ENCODE measurements at places on chromosomes 16 and 17. TPM values are rescaled to one million over a fixed set of nuclear protein-coding genes. Genes with fewer than 3 reads are reported as not detected.

DNA sequence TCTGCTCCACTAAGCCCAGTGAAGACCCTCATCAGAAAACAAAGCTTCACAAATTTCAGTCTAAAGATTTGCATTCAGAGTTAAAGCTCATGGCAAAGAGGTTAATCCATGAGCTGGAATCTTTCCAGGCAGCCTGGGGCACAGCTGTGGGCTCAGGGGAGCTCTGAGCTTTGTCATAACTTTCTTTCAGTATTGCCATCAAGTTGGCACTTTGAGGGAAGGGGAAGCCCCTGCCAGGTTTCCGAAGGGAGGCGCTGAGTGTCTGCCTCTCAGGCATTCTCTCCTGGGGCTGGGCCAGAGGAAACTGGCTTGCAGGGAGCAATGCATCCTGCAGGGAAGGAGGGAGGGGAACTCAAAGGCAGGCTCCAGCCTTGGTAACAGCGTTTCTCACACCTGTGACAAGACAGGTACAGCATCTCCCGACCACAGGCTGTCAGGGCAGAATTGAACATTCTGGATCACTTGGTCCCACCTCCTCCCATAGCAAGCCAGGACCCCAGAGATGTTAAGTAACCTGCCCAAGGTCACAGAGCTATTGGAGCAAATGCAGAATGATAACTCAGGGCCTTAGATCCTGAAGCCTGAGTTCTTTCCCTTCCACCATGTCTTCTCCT lies 3.9 kb downstream of the LPO start:
- H3K27me3 ChIP-seq = no peaks in the 10 kb centered on the region
- no peak overlapping the region for H3K27ac ChIP-seq
- no peak for DNase-seq
- no peak overlapping the region for H3K4me3 ChIP-seq
- no peaks in the 10 kb centered on the region for H3K36me3 ChIP-seq
- H3K4me1 ChIP-seq = no peaks in the 10 kb centered on the region

DNA sequence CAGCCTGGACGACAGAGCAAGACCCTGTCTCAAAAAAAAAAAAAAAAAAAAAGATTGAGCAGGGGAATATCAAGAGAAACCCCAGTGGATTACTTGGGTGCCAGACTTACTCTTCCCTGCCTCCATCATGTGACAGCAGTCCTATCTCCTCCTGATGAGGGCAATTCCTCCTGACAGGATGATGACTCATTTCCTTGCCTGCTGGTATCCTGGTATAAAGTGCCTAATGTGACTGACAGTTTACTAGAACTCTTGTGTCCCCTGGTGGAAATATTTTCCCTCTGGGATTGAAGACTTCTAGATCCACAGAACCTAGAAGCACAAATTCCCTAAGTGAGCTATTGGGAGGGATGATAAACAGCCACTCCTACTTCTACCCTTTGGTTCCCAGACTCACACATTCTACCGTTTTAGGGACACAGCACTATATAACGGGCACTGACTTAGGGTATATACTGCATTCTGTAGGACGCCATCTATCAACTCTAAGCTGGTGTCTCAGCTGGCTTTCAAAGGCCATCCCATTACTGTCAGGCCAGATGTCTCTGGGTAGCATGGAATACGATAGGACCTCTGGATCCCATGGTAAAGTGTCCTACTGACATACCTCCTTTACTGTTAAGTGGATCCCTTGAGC lies 114.6 kb upstream of the MED13 start:
- H3K36me3 ChIP-seq = no peaks in the 10 kb centered on the region
- H3K4me3 ChIP-seq = no peak overlapping the region
- no peaks in the 10 kb centered on the region for H3K4me1 ChIP-seq
- H3K27ac ChIP-seq = no peak overlapping the region

DNA sequence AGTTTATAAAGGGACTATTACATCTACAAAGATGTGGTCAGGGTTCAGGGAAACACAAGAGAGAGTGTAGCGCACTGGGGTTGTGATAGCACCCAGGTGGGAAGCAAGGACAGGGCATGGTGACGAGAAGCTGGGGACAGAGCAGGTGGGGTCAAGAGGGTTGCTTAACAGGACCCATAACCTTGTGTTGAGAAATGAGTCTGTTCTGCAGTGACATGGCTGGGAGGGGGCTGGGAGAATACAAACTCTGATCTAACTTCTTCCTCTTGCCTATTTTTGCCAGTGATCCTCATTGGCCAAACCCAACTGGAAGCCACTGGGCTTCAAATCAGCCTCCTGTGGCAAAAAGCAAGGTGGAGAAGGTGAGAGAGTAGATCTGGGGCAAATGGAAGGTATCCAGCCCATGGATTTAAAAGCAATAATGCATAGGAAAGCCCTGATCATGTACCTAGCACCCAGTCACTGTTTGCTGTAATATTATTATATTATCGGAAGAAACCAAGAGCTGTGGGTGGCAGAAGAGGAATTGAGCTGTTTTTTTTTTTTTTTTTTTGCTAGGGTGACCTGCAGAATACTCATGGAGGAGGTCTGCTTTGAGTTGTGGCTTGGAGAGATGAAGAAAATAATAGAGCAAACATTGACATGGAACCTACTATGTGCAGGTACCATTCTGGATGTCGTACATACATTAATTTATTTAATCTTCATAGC lies 76.9 kb upstream of the ZFHX3 start:
- H3K27ac ChIP-seq = no peak overlapping the region
- peaks cover 10% of the 10 kb centered on the region for H3K4me1 ChIP-seq
- no peak for DNase-seq
- no peaks in the 10 kb centered on the region for H3K36me3 ChIP-seq
- no peak overlapping the region for H3K4me3 ChIP-seq

- H3K36me3 ChIP-seq = no peaks in the 10 kb centered on the region
- no peak for DNase-seq
- no peak within 1 kb of the TSS for H3K27ac ChIP-seq
- H3K4me3 ChIP-seq = no peak within 1 kb of the TSS
Measured at GRCh38 chr16:3187798-3188674, at the start of gene OR1F1. TSS of gene OR1F1 (plus strand) at chr16:3188204.

DNA sequence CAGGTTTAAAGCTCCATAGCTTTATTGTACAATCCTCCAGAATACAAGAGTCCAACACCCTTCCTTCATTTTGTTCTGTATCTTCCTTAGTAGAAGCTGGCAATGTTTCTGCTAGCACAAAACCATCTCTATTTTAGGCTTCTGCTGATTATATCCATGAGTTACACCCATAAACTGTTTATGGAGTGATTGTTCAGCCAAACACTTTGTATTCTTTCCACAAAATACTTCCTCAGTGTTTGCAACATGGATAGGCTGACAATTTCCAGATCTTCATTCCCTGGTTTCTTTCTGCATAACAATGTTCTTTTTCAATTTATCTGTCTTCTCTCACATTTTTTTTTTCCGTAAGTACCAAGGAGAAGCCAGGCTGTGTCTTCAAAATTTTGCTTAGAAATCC lies 839.9 kb upstream of the CDH8 start:
- no peaks in the 10 kb centered on the region for H3K36me3 ChIP-seq
- no peak overlapping the region for H3K4me3 ChIP-seq
- no peak for DNase-seq
- no peaks in the 10 kb centered on the region for H3K27me3 ChIP-seq
- no peaks in the 10 kb centered on the region for H3K4me1 ChIP-seq

GRCh38 chr17:8555062-8555461 lies 75.5 kb downstream of the MYH10 start:
- DNase-seq = no peak
- no peaks in the 10 kb centered on the region for H3K4me1 ChIP-seq
- no peaks in the 10 kb centered on the region for H3K27me3 ChIP-seq

- no peak for DNase-seq
- no peak overlapping the region for H3K27ac ChIP-seq
Measured at GRCh38 chr16:69526831-69527655, 38.7 kb upstream of the NFAT5 start.

DNA sequence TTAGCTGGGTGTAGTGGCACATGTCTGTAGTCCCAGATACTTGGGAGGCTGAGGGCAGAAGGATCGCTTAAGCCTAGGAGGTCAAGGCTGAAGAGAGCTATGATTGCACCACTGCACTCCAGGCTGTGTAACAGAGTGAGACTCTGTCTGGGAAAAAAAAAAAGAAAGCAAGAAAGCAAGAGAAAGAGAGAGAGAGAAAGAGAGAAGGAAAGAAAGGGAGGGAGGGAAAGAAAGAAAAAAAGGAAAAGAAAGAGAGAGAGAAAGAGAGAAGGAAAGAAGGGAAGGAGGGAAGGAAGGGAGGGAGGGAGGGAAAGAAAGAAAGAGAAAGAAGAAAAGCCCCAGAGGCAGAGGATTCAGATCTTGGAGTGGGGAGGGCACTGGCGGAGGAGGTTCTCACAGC lies 6.5 kb downstream of the DHX58 start:
- H3K27me3 ChIP-seq = no peaks in the 10 kb centered on the region
- H3K27ac ChIP-seq = no peak overlapping the region
- no peak for DNase-seq
- peaks cover 8% of the 10 kb centered on the region for H3K4me1 ChIP-seq
- peaks cover 12% of the 10 kb centered on the region for H3K36me3 ChIP-seq

- no peaks in the 10 kb centered on the region for H3K36me3 ChIP-seq
- no peak overlapping the region for H3K4me3 ChIP-seq
- DNase-seq = no peak
- H3K27me3 ChIP-seq = no peaks in the 10 kb centered on the region
Measured at GRCh38 chr17:68346448-68346847, 55.2 kb downstream of the ARSG start.

DNA sequence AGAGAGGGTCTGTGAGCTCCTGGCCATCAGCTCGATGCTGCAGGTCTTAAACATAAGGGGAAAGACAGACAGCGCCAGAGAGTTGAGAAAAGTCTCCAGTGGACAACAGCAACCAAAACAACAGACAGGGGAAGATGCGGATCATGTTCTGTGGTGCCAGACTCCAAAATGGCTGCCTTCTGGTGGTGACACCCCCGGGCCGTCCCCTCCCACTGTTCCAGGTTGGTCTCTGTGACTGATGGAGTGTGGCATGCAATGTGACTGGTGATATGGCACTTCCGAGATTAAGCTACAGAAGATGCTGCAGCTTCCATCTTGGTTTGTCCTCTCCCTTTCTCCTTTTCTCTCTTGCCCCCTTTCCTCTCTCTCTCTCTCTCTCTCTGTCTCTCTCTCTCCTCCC lies 40.4 kb upstream of the RBFOX3 start:
- no peaks in the 10 kb centered on the region for H3K27me3 ChIP-seq
- no peak overlapping the region for H3K4me3 ChIP-seq
- no peak overlapping the region for H3K27ac ChIP-seq
- no peaks in the 10 kb centered on the region for H3K4me1 ChIP-seq
- H3K36me3 ChIP-seq = no peaks in the 10 kb centered on the region

DNA sequence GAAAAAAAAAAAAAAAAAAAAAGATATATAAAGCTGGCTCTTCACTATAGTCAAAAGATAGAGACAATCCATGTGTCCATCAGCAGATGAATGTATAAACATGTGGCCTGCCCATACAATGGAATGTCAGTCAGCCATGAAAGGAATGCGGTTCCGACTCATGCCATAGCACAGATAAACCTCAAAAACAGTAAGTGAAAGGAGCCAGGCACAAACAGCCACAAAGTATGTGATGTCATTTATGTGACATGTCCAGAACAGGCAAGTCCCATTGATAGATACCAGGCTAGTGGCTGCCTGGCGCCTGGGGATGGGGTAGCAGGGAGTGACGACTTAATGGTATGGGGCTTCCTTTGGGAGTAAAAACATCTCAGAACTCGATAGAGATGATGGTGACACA lies 155.7 kb downstream of the CMIP start:
- no peak overlapping the region for H3K4me3 ChIP-seq
- no peak for DNase-seq
- H3K27me3 ChIP-seq = no peaks in the 10 kb centered on the region
- H3K27ac ChIP-seq = no peak overlapping the region
- H3K36me3 ChIP-seq = no peaks in the 10 kb centered on the region

GRCh38 chr17:77952368-77952767 lies 6.1 kb upstream of the TNRC6C start:
- no peak overlapping the region for H3K4me3 ChIP-seq
- no peak overlapping the region for H3K27ac ChIP-seq
- no peaks in the 10 kb centered on the region for H3K36me3 ChIP-seq
- H3K27me3 ChIP-seq = peaks cover 2% of the 10 kb centered on the region

DNA sequence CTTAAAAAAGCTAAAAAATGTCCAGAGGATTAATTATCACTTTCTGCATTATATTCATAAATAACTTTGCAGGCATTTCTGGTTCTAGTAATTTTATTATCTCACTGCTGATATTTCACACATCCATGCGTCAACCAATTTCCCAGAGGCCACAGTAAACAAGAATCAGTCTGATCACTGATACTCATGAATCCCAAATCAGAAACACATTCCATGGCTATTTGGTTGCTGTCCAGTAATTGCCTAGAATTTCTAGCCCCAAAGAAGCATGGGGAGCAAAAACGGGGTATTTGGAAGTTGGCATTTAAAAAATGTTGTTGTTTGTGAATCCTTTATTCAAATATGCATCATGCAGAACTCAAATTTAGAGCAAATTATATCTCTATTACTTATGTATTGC lies 244.8 kb downstream of the CDH8 start:
- no peaks in the 10 kb centered on the region for H3K27me3 ChIP-seq
- H3K4me3 ChIP-seq = no peak overlapping the region
- no peaks in the 10 kb centered on the region for H3K36me3 ChIP-seq
- H3K4me1 ChIP-seq = no peaks in the 10 kb centered on the region
- H3K27ac ChIP-seq = no peak overlapping the region

DNA sequence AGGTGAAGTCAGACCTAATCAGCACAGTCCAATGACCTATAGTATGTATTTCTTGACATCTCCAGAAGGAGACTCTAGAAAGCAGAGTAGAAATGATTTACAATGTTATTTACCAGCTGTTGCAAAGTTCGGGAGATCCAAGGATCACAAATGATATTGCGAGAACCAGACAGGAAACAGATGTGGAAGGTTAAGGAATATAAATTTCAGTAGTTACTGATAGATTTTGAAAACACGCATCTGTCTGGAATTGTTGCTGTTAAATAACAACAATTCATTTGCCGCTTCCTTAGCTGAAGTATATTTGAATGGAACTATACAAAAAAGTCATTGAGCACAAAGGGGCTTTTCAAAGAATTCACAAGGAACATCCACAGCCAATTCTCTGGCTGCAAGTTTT lies 72.0 kb downstream of the STXBP4 start:
- H3K36me3 ChIP-seq = no peaks in the 10 kb centered on the region
- H3K4me1 ChIP-seq = no peaks in the 10 kb centered on the region
- H3K27me3 ChIP-seq = no peaks in the 10 kb centered on the region

GRCh38 chr16:4081047-4081446 lies 35.2 kb downstream of the ADCY9 start:
- H3K4me1 ChIP-seq = peaks cover 2% of the 10 kb centered on the region
- H3K27ac ChIP-seq = no peak overlapping the region
- no peak overlapping the region for H3K4me3 ChIP-seq

Gene MMP25
- 2.7 TPM for total RNA-seq

Gene TBC1D3I
- not detected for total RNA-seq

Gene RASL10B
- total RNA-seq = 3.8 TPM

Gene PITPNM3
- total RNA-seq = 5.0 TPM

Gene PPM1E
- not detected for total RNA-seq

Gene PTGES3L
- total RNA-seq = 0.19 TPM

Gene OTOP2
- total RNA-seq = not detected

Gene DOC2B
- total RNA-seq = 1.0 TPM
